ENCODE measurements at places on chromosomes 16 and 17. TPM values are rescaled to one million over a fixed set of nuclear protein-coding genes. Genes with fewer than 3 reads are reported as not detected.

The OR4D1 gene
- not detected for total RNA-seq

The SP6 gene
- 0.08 TPM for total RNA-seq

The TP53TG3 gene
- not detected for total RNA-seq

The NOTUM gene
- total RNA-seq: 0.38 TPM

The CD300LB gene
- not detected for total RNA-seq

The CDRT15 gene
- not detected for total RNA-seq

Data from cardiac septum (tissue), 1 donor.